ENCODE measurements at places on chromosomes 7 and 10.

DNA sequence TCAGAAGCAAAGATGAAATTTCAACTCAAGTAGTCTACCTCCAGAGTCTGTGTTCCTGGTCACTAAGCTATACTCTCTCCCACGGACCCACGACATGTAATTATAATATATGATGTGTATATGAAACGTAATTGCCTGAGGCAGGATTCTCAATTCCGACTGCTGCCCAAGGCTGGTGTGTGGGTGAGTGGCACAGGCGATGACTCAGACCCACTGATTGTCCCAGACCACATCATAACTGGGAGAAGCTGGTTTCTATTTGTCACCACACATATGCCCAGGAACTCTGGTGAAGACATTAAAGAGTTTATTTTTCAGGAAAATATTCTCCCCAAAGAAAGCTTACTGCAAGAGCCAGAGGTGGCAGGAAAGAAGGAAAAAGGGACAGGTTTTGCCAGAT, 219.3 kb downstream of the JAZF1 start:
- peak; percentile 57 for DNase-seq

DNA sequence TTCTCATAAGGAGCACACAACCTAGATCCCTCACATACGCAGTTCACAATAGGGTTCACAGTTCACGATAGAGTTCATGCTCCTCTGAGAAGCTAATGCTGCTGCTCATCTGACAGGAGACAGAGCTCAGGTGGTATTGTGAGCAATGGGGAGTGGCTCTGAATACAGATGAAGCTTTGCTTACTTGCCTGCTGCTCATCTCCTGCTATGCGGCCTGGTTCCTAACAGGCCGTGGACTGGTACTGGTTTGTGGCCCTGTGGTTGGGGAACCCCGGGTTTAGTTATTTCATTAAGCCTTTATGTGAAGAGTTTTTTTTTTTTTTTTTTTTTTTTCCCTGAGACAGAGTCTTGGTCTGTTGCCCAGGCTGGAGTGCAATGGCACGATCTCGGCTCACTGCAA, 19.4 kb downstream of the SLK start:
- DNase-seq: no peak

DNA sequence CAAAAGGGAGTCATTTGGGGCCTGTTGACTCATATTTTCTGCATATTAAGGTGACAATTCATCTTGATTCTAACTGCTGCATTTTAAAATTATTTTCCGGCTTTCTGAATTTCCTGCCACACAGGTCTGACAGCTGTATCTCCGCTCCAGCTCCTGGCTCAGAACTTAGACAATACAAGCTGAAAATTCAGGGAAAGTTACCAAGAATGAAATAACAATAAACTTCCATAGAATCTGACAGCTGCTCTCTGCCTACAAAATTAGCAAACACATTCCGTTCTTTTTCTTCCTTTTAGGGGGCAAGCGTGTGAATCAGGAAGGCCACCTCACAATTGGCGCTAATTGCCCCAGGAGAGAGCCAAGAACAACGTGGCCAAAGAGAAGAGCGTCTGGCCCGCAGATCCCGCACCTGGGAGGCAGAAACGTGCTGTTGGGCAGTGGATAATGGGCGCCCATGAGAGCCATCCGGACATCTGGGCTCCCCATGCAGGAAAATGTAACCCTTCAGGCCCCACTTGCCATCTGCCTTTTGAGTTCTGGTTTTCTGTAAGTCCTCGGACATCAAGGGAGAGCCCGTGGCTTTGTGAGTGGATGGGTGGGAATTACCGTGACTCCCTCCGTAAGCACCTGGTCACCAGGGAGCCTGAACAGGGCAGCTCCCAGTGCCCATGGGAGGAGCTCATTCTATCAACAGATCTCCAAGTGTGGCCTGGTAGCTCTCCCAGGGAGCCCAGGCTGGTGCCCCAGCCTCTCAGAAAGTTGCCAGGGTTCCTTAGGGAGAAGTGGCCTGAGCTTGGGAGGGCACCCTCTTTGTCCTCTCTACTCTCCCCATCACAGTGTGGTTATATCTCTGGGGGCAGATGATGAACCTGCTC, 5.0 kb downstream of the CLRN3 start:
- no peak for DNase-seq

DNA sequence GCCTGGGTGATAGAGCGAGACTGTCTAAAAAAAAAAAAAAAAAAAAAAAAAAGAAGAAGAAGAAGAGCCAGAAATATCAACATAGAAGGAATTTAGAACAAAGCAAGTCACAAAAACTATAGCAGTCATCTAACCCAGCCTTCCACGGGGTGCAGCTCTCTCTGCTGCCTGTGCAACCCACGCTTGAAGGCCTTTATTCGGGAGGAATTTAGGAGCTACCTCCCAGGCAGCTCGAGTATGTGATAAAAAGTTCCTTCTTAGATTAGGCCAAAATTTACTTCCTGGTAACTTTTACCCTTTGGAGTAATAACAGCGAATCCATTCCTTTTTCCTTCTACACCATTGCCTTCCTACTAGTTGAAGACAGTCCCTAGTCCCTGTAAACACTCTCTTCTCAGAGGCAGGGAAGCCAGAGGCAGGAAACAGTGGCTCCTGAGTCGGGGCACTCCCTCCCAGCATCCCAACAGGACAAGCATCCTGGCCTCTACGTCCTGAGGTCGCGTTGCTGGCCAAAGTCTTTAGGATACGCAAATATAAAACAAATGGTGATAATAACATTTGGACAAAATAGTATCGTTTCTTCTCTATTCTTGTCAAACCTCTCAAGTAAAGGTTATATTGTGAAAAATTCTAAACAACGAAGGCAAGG, 109.3 kb upstream of the KMT2C start:
- DNase-seq: no peak

DNA sequence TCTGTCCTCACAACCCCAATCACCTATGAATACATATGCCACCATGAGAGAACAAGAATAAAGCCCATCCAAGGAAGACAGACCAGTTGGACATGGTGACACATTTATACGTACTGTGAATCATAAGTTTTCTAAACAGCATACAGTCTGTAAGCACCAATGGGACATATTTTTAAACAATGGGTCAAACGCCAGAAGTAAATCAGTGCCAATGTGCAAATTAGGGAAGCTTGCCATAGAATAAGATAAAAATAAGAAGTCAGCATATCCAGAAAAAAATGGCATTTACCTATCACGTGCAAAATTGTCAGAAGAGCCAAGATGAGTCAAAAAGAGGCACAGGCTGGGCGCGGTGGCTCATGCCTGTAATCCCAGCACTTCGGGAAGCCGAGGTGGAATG, 910.4 kb downstream of the SORCS1 start:
- no peak for DNase-seq

DNA sequence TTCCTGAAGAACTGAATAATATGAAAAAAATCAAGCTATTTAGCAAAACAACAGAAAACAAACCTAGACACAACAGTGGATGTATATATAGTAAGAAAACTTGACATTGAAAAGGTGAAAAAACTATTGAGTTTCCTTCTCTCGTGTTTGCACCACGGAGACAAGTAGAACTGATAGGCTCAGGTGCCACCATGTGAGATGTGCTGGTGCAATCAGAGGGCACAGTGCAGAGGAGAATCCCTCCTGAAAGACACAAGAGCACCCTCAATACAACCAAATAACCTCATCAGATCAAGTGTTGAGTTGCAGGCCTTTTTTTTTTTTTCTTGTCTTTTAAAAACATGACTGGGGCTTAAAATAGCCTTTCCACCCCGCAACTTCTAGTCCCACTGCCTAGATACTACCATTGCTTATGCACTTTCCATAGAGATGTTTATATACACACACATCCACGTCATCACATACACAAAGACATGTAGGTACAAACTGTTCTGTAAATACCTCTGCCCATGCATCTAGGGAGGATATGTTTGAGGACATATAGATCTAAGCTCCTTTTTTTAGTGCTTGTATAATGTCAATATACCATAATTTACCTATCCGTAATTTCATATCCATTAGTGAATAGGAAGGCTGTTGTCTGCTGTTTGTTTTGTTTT, 54.1 kb downstream of the UBE2H start:
- no peak for DNase-seq
